ENCODE measurements at places on chromosomes 2 and 18.

GRCh38 chr2:241858206-241859016 lies at the start of gene PDCD1:
Gene PDCD1, minus strand, starts transcription at chr2:241858894. Its CDS starts 56 bp downstream, at chr2:241858838.
- no peak for DNase-seq

- DNase-seq = no peak
Observed at GRCh38 chr18:64097497-64097896, 51.4 kb downstream of the LINC00305 start.

- no peak for DNase-seq
Observed at GRCh38 chr2:68834737-68835376, 36.3 kb downstream of the BMP10 start.

GRCh38 chr2:156884216-156884615 lies 373.3 kb upstream of the GALNT5 start:
- no peak for DNase-seq

GRCh38 chr2:69059731-69060290 lies 46.8 kb downstream of the ANTXR1 start:
- no peak for DNase-seq

DNA sequence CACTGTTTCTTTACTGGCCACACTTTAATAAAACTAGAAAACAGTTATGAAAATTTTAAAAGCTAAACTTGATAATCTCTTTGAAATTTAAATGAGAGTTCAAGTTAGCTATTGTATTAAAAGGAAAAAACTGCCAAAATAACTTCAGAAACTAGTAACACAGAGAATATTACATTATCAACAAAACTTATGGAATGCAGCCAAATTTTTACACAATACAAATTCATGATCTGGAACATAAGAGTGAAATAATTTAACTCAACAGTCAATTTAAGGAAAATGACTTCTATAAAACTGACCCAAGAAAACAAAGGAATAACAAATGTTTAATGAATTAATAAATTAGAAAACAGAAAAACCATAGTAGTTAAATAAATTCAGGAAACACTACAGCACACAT lies 65.0 kb downstream of the TCF4 start:
- no peak for DNase-seq

DNA sequence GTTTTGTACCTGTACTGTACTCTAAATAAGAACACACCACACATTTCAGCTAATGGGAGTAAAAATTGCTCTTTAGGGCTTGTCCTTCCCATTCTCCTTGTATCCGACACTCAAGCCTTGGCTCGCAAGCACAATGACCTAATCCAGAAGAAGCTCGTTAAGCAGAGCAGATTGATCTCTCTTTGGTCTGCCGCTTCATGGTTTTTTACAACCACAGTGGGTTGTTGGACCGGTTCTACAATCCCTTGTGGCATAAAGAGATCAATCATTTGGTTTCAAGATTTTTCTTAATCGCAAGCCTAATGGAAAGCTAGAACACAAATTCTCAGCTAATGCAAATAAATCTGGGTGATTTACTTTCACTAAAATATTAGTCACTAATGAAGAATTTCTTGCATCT lies 662.1 kb downstream of the LRP1B start:
- DNase-seq = no peak

DNA sequence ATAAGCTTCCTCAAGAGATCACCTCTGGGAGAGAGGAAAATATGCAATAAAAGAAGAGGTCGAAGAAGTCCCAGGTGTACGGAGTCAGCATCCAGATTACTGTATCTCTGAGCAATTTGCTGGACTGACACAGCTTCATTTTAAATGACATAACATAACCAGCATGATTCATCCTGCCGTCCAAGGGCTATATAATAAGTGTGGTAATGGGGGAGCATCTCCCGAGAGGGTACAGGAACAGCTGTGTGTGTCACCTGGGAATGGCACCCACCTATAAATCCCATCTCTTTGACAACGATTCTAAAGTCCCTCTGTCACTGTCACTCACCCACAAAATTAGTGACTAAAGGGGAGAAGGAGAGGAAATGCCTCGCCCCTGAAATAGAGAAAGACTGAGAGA lies 19.3 kb upstream of the FZD7 start:
- DNase-seq = no peak

GRCh38 chr2:108477099-108477498 lies 28.1 kb downstream of the GCC2 start:
- no peak for DNase-seq

GRCh38 chr18:42921226-42921737 lies 194.2 kb downstream of the RIT2 start:
- no peak for DNase-seq

Measured in nucleus accumbens (tissue), 56 donors.